Esophagus squamous epithelium (tissue), 5 donors: ENCODE measurements at places on chromosomes 7 and 10.

GRCh38 chr7:20306180-20306946 lies 24.3 kb upstream of the ITGB8 start:
- DNase-seq: no peak

GRCh38 chr7:112546723-112547513 lies 66.1 kb downstream of the LSMEM1 start:
- DNase-seq: no peak

DNA sequence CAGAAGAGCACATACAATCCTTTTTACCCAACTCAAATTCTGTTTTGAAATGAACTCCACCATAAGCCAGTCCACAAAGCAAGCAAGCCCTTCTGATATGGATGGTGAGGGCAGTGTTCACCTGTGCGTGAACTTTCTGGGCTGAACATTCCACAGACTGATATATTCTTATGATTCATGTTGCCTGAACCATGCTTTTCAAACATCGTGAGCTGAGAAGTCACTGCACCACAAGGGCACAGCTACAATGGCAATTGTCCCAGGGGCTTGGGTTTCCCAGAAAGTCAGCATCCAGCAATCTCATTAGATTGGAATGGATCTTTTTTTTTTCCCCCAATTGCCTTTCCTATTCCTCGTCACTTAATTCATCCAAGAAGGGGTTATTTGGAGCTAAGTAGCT lies 86.9 kb upstream of the ZNF438 start:
- DNase-seq: no peak

GRCh38 chr7:115122388-115122787 lies 200.5 kb downstream of the MDFIC start:
- no peak for DNase-seq
